ENCODE measurements at places on chromosomes 11 and 22. TPM values are rescaled to one million over a fixed set of nuclear protein-coding genes. Genes with fewer than 3 reads are reported as not detected.

OR2D2 gene
- total RNA-seq: not detected

- ATAC-seq: no peak
These were observed 165.2 kb upstream of the E2F8 start for GRCh38 chr11:19405966-19406365.

DNA sequence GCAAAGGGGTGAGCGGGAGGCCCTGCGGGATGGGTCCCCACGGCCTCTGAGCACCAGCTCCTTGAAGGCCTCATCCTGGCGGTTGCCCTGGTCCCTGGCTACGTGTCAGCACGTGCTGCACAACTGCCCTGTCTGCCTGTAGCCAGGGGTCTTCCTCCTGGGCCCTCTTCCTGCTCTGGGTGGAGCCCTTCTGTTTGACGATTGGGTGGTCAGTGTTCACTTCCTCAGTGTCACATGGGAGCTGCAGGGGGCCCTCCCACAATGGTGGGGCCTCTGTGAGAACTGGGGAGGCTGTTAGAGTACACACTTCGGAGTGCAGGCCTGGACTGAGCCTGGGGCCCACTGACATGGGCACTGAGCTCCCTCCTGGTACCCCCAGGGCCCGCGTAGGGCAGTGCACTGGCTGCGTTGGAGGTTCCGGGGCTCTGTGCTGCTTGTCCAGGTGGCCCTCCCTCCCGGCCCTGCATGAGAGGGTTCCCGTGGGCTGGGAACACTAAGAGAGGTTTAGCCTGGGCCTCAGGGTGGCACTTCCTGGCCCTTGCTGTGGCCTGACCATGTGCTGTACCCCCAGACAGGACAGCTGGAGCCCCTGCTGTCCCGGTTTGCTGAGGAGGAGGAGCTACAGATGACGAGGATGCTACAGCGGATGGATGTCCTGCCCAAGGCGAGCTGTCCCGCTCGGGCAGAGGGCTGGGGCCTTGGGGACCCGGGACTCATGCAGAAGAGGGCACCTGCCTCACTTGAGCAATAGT lies 13.8 kb downstream of the DGCR6L start:
- no peak for ATAC-seq

GRCh38 chr11:44750551-44751465 lies 24.0 kb downstream of the TSPAN18 start:
- no peak for ATAC-seq

GRCh38 chr11:75350743-75351540 lies 519 bp downstream of the ARRB1 start:
- ATAC-seq: peak; percentile 41

All from gastroesophageal sphincter (tissue), 4 donors.